T-helper 2 cell (primary cell): ENCODE measurements at places on chromosomes 3 and 15.

- no peak for DNase-seq
Measured at GRCh38 chr3:142648950-142649349, 52.8 kb downstream of the PLS1 start.

DNA sequence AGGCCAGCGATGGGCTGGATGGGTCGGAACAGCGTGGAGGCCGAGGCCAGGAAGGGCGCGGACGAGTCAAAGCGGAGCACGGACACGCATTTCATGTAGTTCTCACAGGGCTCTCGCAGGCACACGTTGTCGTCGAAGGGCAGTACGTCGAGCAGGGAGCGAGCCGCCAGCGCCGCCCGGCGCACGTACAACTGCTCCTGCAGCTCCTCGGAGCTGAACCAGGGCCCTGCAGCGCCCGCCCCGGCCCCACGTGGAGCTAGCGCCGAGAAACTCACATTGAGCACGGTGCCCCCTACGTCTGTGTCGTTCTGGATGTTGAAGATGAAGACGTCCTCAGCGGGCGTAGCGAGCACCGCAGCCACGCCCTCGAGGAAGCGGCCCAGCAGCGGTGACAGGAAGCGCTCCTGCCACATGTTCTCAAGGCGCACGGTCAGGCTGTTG lies 5.8 kb downstream of the CELSR3 start:
- DNase-seq, result peak; percentile 74

DNA sequence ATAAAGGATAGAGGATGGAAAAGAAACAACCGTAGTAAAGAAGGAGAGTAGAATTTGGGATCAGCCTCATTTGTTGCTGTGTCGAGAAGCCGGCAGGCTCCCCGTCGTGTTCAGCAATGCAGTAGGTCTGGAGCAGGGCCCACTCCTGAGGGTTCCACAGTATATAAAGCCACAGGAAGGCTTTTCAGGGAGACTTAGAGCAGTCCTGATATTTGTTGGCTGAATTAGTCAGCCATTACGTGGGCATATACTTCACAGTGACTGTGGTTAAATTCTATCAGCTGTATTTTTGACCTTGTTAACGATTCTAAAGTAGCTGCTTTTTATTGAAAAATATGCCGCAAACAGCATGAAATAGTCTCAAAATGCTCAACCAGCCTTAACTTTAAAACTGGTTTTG lies 149.5 kb downstream of the ITPR1 start:
- DNase-seq, result no peak

GRCh38 chr15:68765602-68766368 lies 54.9 kb downstream of the ANP32A start:
- DNase-seq, result no peak

GRCh38 chr3:4398120-4398940 lies 68.7 kb downstream of the SUMF1 start:
- DNase-seq, result no peak

- no peak for DNase-seq
Measured at GRCh38 chr3:100590840-100591147, 18.6 kb upstream of the ADGRG7 start.

DNA sequence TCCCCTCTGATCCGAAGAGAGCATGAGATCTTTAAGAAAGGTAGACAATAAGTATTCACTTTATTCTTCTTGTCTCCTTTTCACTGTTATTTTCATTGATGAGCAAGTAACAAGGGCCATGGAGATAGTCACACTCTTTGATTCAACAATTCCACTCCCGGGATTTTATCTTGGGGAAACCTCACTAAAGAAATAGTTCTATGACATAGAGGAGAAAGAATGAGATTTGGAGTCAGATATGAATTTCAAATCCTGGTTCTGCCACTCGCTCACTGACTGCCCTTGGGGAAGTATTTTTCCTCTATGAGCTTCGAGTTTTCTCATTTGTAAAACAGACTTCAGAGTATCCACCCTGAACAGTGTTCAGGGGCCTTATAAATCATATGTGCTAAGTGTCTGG lies 514.6 kb downstream of the NLGN1 start:
- no peak for DNase-seq

GRCh38 chr3:100209948-100210771 lies 50.6 kb upstream of the TBC1D23 start:
- no peak for DNase-seq

- no peak for DNase-seq
Measured at GRCh38 chr3:99126316-99126715, 224.8 kb upstream of the DCBLD2 start.

DNA sequence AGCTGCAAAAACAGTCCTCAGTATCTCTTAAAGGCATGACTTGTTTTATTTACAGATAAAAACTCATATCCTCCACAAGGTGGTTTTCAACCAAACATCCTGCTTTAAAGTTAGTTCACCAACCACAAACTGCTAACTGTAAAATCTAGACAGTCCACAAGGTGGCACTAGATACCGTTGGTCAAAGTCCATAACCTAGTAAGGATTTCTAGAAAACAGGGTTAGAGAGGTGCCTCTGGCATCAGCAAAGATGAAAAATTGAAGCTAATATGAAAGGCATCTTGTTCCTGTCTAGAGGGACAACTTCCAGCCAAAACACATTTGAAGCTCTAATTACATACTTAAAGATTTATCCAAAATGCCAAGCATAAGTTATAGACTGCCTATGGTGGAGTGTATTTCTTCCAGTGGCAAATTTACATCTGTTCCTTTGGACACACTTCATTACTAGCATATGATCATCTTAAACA lies 56.0 kb downstream of the ZMAT3 start:
- no peak for DNase-seq

GRCh38 chr3:166209701-166210100 lies 372.5 kb upstream of the BCHE start:
- DNase-seq, result no peak

DNA sequence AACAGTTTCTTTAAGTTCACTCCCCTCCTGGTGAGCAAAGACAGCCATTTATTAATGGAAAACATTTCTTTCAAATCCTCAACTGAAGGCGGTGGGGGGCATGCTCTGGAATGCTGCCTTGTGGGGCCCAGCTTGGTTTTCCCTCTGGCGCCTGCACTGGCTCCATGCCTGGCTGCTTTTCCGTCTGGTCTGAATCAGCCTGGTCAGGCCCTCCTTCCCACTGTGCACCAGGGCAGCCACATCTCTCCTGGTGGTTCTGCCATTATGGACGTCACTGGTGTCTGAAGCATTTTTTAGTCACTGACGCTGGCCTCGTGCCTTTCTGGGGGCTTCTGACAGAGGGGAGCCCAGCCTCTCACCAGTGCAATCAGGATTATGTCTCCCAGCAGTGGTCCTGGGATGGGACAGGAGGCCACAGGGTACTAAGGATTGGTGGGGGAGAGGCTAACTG lies 57.6 kb upstream of the APEH start:
- no peak for DNase-seq

- no peak for DNase-seq
Measured at GRCh38 chr15:64522226-64522823, 61.9 kb downstream of the ZNF609 start.

DNA sequence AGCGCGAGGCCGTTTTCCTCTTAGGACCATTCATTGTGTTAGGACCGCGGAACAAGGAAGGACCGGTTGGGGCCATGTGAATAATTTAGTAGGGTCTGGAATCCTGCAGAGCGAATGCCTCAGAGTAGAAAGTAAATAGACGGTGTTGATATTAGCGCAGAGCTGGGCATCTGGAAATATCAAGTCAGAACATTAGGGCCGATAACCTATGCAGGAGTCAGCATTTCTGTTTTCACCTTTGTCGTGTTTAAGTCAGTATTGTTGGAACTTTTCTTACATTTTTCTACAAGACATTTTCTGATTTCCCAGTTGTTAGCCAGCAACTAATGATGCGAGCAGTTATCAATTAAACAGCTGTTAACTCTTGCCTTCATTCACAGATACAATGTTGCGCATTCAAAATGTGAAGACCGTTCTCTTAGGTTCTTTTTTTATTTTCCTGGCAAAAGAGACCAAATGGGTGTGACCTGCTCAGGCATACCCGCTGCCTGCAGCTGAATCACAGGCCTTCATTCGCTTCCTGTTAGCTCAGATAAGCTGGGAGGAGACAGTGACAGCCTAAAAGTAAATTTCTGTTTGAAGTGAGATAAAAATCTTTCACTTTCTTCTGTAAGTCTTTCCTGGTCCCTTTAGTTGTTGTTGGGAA lies 966 bp upstream of the PKM start:
- DNase-seq, result no peak

- no peak for DNase-seq
Measured at GRCh38 chr3:9679476-9680080, 24.1 kb upstream of the CPNE9 start.

DNA sequence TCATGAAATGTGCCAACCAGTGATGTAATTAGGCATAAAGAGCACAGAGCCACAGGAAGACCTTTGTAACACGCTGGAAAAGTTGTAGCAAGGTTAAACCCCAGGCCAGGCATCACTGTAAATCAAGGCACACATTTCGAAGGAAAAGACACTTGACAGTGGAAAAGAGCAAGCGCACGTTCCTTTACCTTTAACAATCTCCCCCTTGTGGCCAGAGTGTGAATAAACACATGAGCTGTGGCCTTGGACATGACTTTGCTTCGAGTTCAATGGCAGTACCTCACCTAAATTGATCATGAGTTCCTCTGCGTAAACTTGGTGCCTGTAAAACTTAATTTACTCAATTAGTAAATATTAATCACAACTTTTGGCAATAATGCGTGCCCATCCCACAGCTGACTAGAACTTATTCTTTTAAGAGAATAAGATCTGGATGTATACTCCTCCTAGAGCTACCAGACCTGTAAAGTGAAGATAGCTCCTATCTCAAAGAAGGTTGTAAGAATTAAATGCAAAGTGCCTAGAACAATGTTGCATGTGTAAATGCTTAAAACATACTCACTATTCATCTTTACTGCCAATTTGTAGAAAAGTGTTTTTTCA lies 757.0 kb upstream of the NECTIN3 start:
- peak; percentile 19 for DNase-seq

- DNase-seq, result no peak
Measured at GRCh38 chr3:78506581-78507195, 1261.1 kb downstream of the ROBO1 start.

GRCh38 chr15:43276563-43277200 lies 10.0 kb upstream of the TGM5 start:
- DNase-seq, result no peak

DNA sequence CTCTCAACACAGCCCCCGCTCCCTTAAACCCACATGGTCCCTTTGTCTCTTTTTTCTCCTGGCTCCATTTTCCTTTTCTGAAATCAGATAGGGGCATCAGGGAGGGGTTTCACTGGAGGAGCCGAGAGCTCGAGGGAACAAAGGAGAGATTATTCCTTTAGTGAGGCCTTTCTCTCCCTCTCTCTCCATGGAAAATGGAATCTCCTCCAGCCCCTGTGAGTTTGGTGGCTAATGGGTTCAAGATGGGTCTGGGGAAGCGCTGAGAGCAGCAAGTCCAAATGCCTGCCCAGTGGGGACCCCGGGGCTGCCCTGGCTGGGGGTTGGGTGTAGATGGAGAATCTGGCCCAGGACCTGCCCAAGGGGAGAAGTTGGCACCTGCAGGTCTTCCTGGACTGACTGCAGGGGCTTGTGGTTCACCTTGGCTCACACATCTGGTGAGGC lies 56.8 kb downstream of the ITGA11 start:
- DNase-seq, result no peak

- DNase-seq, result no peak
Measured at GRCh38 chr15:39692356-39693327, 90.0 kb downstream of the FSIP1 start.

GRCh38 chr3:10515884-10516495 lies 10.6 kb upstream of the ATP2B2 start:
- no peak for DNase-seq

DNA sequence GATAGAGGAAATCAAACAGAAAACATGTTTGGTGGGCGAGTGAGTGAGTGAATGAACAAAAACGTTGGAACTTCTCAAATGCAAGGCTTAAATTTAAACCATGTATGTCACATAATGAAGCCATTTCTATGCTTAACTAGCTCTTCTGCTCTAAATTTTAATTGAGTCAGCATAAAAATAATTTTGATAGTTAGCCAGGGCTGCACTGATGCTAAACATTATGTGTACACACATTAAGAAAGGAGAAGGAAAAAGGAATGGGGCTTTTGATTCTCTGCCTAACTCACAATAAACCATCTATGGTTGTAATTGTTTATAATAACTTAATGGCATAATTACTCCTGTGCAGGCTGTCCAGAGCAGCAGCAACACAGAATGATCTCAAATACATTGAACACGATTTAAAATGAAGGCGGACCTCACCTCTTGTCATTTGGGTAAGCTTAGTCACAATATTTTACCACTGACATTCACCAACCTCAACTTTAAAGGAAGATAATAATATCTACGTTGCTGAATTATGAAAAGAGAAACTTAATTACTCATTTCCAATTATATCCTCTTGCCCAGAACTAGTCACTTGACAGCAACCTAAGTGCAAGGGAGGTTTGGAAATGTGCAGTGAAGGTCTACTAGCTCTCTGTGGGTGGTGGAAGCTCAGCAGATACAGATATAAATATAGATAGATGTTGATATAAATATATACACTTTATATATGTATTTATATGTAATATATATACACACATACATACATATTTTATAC lies 318.4 kb upstream of the TRIM42 start:
- DNase-seq, result no peak

DNA sequence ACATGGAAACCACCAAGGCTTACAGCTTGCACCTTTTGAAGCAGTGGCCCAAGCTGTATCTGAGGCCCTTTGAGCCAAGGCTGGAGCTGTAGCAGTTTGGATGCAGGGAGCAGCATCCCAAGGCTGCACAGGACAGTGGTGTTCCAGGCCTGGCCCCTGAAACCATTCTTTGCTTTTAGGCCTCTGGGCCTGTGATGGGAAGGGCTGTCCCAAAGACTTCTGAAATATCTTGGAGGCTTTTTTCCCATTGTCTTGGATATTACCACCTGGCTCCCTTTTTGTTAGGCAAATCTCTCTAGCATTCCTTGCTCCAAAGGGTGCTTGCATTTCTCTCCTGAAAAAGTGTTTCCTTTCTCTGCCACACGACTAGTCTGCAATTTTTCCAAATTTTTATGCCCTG lies 302.8 kb upstream of the MDFIC2 start:
- no peak for DNase-seq

DNA sequence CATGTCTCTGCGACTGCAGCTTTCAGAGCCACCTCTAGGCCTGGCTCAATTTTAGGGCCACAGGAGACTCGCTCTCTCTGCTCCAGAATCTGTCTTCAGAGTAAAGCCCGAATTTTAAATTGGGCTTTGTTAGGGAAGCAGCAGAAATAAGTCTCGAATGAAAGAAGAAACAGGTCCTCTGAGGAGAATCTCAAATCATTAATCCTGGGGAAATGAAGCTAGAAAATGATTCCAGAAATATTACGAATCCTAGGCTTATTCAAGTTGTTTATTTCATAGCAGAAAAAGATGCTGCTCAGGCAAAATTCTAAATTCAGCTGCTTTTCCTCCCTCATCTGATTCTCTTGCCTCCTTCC lies 114.2 kb upstream of the THBS1 start:
- no peak for DNase-seq

GRCh38 chr15:88810446-88810845 lies 7.2 kb downstream of the ACAN start:
- no peak for DNase-seq

DNA sequence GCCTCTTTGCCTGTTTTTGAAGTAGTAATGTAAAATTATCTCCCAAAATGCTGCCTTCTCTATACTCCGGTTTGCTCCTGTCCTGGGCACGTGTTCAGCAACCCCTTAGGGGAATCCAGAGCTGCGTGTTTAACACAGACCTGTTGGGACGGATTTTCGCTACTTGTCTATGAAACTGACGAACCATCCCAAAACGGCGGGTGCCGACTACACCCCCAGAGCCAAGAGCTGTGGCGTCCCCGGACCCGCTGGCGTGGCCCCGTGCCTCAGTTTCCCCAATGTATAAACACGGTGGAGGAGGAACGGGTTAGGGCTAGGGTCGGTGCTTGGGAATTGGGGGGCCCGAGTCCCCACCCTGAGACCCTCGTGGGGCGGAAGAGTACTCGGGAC lies 473 bp downstream of the FHIT start:
- peak; percentile 4 for DNase-seq

- DNase-seq, result no peak
Measured at GRCh38 chr15:58229297-58229768, 91.2 kb downstream of the AQP9 start.
